ENCODE measurements at places on chromosomes 5 and 9.

- DNase-seq, result no peak
Observed at GRCh38 chr5:141952020-141952419, 6.0 kb downstream of the PCDH12 start.

GRCh38 chr5:142326480-142326938, 1.7 kb upstream of the SPRY4 start:
- no peak for DNase-seq

DNA sequence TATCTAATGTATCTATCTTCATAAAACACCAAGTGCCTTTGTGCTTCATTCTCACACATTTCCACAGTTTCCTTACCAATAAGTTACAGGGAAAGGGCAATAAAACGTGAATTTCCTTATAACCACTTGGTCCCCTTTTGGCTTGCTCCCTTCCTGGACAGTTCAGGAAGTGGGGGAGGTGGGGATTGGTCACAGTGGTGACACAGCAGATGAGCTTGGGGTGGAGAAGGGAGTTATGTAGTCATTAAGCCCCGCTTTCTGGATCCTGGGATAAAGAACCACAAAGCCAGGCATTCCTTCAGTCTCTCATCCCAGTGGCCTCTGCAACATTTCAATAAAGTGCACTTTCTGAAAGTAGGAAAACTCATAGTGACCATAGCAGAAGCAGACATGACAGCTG, 47.1 kb upstream of the FYB1 start:
- no peak for DNase-seq

DNA sequence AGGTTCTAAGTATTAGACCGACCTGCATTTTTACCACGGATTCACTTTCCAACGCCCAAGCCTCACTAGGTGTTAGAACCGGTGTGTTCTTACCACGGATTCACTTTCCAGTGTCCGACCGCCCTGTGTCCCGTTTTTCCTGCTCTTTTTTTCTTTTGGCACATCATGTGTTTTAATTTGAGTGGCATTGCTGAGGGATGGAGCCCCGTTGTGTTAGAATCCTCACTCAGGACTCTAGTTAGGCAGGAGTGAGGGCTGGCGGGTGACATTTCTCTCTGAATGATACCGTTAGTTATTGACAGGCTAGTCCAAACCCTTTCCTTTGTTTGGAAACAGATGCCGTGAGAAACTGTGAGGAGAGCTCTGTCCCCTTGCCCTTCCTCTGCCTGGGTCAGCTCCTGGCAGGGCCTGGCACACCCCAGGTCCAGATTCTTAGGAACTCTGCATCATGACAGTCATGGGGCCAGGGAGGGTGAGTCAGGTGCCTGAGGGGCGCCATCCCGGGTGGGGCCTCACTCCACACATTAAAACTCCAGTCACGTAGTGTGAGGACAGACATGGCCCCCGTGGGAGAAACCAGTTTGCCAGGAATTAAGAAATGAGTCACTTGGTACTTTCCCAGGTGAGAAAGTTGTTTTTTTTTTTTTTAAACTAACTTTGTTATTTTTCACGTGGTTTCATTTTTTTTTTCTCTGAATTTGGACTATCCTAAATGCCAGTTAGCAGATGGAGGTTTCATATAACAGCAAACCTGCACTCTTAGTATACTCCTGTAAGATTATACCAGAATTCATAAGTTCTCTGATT, 15.8 kb downstream of the EXOC3 start:
- no peak for DNase-seq

DNA sequence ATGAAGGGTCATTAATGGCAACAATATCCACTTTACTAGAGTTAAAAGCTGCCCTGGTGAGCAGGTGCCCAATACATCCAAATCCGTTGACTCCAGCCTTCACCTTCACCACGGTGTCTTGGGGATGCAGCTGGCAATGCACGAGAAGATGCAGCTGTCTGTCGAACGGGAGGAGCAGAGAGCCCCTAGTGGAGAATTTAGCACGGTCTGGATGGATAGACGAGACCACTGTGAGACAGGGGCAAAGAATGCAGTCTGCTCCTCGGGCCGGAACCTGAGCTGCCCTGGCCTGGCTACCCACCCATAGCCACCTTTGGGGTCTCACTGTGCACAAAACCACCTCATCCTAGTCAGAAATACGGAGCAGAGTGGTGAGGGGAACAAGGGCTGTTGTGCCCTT, 35.1 kb downstream of the ADRA1B start:
- no peak for DNase-seq

GRCh38 chr9:19995619-19996018, 206.8 kb upstream of the SLC24A2 start:
- no peak for DNase-seq

DNA sequence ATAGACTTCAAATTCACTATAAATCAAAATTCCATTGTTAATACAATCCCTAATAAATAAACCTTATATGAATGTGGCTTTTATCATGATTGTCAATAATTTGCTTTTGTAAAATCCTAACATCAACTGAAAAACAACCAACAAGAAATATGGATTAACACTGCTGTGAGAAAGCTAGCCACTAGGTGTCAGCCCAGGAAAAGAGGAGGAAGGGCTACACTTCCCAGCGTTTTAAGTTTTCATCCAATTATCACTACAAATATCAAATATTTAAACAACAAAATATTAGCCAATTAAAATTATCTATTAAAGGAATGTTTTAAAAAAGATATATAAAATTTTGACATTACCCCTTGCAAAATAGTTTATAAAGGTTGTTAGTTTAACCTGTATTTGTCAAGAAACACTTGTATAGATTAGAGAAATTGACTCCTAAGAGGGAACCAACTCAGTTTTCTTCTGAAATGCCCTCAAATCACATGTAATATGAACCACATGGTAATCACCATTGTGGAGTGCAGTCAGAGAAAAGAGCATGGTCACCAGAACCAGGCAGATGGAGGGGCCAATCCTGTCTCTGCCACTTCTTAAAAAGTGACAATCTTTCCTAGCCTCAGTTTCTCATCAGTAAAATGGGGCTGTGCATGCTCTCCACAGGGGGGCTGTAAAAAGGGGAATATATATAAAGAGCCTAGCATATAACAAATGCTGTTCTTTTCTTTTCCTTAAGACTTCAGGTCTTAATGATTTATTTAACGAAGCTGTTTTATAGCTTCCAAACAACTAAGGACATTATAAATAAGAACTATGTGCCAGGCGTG, 188.2 kb downstream of the CRB2 start:
- no peak for DNase-seq

DNA sequence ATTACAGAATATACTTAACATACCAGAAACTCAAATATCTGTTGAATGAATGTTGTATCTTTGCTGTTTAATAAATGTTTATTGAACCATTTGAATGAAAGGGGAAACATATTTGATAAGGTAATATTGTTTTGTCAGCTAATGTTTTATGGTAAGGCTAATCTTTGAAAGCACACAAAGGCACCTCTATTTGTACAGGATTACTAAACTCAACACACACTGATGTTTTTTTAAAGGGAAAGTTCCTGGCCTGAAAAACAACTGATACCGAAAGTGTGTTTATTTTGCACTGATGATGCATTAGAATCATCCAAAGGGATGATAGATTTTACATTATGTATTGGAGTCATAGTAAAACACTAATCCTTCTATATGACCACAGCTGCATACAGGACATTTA, 82.5 kb downstream of the ADCY2 start:
- no peak for DNase-seq

DNA sequence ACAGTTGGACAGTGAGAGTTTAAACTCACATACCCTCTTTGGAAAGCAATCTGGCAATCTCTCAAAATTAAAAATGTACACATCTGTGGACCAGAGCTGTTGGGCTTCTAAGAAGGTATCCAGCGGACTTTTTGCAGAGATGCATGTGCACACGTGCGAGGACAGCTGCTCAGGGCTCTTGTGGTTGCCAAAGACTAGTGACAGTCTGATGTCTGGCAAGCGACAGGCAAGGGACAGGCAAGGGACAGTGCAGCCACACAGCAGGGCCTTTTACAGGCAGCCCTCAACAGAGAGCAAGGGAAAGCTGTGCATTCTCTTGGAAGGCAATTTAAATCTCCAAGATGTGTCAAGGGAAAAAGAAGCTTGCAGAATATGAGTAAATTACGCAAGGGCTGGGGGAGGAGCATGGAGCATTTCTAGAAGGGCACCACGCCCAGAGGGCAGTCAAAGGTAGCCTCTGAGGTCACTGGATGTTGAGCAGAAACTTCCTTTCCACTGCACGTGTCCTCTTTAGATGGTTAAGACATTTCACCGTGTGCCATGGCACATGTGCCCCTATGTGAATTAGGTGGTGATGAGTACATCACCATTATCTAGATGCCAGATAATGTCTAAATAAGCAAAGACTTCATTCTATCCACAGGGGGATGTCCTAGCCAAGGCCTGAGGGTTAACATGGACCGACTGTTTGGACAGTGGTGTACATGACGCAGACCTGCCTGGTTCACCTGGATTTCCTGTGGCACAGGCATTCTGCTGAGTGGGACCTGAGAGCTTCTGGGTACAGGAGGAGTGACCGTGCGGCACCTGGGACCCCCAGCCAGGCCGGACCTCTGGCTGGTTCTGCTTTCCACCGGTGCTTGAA, 9.1 kb downstream of the GFPT2 start:
- DNase-seq, result no peak

DNA sequence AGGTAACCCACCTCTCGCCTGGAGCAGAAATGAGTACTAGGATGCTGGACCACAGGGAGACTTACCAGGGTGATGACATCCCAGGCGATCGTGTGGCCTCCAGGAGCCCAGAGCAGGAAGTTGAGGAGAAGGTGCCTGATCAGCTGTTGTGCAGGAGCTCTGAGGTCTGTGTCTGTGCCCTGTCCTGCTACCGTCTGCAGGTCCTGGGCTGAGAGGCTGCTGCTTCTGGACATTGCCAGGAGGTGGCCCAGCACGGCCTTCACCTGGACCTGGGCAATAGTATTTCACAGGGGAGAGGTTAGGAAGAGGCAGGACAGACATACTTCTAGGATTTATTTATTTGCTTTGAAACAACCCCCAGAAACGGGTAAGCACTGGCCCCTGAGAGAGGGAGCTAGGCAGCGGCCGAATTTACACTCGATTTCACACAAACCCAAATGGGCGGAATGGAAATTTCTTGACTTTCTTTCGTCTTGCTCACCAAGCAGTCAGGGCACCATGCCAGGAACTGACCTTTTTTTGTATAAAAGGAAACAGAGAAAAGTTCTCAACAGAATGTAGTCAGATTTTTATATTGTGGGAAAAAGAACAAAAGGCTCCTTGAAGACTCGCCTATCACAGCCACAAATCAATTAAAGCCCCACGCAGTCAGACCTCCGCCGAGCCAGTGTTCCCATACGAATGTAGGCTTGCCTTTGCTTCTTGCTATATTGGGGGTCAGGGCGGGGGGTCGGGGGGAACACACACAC, 210.3 kb downstream of the FANCC start:
- DNase-seq, result peak; percentile 68

- no peak for DNase-seq
Observed at GRCh38 chr5:159906463-159906862, 9.8 kb upstream of the ADRA1B start.

DNA sequence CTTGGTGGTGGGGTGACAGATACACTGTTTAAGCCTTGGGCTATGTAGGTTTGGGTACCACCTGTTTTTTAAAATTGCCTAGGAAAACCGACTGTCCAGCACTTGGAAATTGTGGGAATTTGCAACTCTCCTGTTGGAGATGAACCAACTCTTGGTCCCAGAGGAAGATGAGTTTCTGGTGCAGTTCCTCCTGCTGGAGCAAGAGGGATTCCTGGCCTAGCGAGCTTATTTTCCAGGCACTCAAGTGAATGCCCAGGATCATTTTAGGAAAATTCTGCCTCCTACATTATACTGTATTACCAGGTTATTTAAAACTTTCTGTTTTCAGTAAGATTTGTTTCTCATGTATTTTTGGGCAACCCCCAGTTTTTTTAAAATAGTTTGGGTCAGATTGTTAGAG, 33.7 kb downstream of the AP3S1 start:
- DNase-seq, result no peak

GRCh38 chr5:67495072-67495471, 298.5 kb upstream of the CD180 start:
- DNase-seq, result no peak

Measured in non-pigmented ciliary epithelial cell (primary cell).